Vagina (tissue), 2 donors: ENCODE measurements at places on chromosomes 16 and 17.

- no peak for DNase-seq
Observed at GRCh38 chr17:47907932-47908562, 12.0 kb downstream of the SP2 start.

GRCh38 chr17:37025847-37026530, 77.2 kb downstream of the AATF start:
- DNase-seq = no peak

DNA sequence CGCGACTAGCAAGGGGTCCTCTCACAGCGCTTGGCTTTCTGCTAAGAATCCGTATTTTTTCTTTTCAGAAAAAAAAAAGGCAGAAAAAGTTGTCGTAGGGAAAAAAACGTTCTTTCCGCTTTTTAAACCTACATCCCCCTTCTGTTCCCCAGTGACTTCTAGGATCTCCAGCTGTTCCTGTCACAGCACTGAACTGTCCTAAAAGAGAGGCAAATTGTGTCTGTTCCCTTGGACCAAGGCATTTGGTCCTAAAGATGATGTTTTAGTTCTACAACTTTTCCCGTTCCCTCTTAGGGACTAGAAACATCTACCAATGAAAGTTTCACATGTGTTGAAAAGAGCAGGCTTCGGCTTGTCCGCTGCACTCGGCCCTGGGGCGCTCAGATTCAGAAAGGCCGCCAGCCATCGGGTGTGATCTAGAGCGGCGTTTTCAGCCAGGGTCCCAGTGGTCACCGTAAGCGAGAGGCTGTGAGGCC, 100.7 kb upstream of the CHMP6 start:
- DNase-seq = no peak

GRCh38 chr17:17900615-17901520, 64.1 kb upstream of the SREBF1 start:
- DNase-seq = peak; percentile 96

- no peak for DNase-seq
Observed at GRCh38 chr17:34793231-34793908, 167.9 kb downstream of the CCT6B start.

DNA sequence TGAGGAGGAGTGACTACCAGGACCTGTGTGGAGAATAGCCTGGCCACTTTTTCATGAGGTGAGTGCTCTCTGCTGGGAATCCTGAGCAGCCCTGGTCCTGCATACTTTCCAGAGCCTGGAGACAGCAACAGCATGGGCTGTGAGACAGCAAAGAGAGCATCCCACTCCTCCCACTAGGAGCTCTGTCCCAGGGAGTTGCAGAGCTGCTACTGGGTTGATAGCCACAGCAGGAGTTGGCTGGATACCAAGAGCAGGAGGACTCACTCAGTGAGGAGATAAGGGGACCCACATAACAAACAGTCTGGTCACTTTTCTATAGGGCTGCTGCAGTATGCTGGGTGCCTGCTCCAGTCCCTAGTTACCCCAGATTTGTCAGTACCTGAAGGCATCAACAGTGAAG, 439.3 kb upstream of the CDH8 start:
- DNase-seq = no peak
